T-helper 2 cell treated with Interferon-gamma antibody and Interleukin-4, amounts not matched to agents 5 μg/mL and 100 μg/mL, for 36 hours (primary cell): ENCODE measurements at places on chromosomes 2 and 18.

DNA sequence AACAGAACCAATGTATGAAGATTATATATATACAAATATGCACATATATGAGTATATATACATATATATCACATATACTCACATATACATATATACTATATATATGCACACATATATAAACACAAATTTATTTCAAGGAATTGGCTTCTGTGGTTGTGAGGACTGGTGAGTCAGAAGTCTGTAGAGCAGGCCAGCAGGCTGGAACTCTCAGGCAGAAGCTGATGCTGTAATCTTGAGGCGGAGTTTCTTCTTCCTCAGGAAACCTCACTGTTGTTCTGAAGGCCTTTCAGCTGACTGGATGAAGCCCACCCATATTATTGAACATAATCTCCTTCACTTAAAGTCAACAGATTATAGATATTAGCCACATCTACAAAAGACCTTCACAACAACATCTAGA, 143.9 kb upstream of the CREB1 start:
- DNase-seq = no peak

- peak; percentile 37 for DNase-seq
These were observed 19.9 kb upstream of the BCL2L11 start for GRCh38 chr2:111100765-111101162.

GRCh38 chr2:102155703-102156515, 13.4 kb downstream of the IL1R1 start:
- no peak for DNase-seq

- no peak for DNase-seq
These were observed 4.2 kb downstream of the CYP27A1 start for GRCh38 chr2:218786133-218786532.

DNA sequence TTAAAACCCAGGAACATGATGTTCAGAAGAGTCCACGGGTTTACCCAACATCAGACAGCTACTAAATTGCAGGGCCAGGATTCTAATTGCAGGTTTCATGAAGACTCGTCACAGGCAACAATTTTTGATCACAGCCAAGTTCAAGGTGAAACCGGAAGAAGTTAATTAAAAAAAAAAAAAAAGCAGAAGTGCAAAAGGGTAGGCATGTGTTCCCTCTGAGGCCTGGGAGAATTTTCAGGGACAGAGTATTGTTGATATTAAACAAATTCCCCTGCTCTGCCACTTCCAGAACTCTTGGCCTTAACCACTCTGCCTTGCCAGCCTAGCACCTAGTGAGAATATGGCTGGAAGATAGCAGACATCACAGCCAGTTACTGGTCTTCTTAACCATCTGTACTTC, 99.4 kb upstream of the TRIB2 start:
- DNase-seq = no peak

GRCh38 chr2:241822264-241822623, 13.3 kb downstream of the NEU4 start:
- no peak for DNase-seq
